NCI-H1417 treated with DMSO at 0.1 percent for 48 hours (cell line): ENCODE measurements at places on chromosomes 6 and 20.

DNA sequence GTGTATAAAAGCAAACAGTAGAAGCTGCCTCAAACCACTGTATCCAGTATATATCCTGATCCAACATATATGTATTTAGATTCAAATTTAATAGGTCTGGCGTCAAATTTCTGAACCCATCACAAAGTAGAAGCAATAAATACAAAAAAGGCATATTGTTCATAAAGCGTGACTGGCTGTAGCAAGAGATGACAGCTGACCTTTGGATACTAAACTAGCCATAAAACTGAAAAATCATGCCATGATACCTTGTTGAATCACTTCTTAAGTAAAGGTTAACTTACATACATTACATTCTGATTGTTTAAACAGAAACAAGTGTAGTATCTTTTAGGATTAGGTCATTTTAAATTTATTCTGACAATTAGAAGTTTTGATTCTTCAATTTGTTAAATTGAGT, 372.0 kb upstream of the FLRT3 start:
- DNase-seq = no peak

DNA sequence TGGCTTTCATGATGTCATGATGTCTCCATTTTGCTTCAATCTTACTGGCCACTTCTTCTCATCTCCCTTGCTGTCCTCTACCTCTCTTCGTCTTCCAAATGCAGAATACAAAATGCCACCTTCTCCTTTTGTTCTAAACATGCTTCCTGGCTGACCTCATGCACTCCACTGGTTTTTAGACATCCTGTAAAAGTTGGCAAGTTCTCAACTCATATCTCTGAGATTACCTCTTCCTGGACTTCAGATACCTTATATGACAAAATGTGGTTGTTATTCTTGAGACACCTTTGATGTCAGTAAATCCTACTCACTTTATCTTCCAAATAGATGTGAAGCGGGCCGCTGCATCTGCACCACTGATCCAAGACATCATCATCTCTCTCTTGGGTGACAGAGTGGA, 212.7 kb upstream of the FOXA2 start:
- no peak for DNase-seq

DNA sequence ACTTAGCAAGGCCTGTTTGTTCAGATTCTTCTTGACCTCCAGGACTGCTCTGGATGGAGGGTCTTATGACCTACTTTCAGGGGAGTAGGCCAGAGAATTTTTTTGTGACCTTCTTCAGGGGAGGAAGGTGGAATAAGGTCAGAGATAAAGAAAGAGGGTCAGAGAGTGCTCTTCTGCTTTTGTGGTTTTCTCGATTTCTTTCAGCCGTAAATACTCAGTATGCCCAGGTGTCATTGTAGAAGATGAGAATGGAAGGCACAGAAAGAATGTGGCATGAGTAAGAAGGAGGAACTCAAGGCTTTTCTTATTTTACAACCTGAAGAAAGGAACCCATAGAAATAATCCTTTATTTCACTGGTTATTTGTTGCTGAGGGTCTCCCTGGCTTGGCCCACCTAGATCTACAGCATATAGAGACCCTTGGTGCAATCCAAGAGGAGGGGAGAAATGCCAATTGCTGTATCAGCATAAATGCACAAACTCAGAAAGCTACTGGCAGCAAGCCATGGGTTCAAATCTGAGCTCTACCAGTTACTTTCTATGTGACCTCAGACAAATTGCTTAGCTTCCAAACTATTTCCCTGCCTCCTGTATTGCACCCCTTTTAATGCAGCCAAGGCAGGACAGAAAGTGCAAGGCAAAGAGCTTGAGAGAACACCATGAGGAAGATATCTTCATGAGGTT, 68.0 kb downstream of the OLIG3 start:
- no peak for DNase-seq

- no peak for DNase-seq
Observed at GRCh38 chr6:105785066-105785811, 300.9 kb upstream of the PRDM1 start.

GRCh38 chr6:14283600-14284235, 166.1 kb downstream of the CD83 start:
- no peak for DNase-seq

DNA sequence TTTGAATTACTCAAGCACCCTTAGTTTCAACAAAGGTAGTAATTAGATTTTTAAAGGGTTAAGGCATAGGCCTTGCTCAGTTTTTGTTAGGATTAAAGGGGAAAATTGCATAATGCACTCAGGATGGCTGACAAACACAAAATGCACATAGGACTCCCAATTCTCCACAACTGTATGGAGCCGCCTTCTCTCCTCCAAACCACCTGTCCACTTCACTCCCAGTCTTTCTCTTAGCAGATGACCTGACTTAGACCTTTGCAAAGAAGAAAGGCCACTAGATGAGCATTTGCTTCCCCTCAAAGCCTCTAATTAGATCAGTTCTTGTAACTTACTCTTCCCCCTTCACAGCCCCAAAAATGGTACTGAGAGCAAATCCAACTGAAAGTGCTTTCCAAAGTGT, 20.1 kb downstream of the NSFL1C start:
- DNase-seq = no peak

GRCh38 chr20:17558154-17558940, 11.5 kb upstream of the DSTN start:
- DNase-seq = no peak

GRCh38 chr6:68427630-68428029, 207.5 kb upstream of the ADGRB3 start:
- no peak for DNase-seq

- no peak for DNase-seq
Observed at GRCh38 chr6:161301338-161301737, 27.5 kb upstream of the AGPAT4 start.

DNA sequence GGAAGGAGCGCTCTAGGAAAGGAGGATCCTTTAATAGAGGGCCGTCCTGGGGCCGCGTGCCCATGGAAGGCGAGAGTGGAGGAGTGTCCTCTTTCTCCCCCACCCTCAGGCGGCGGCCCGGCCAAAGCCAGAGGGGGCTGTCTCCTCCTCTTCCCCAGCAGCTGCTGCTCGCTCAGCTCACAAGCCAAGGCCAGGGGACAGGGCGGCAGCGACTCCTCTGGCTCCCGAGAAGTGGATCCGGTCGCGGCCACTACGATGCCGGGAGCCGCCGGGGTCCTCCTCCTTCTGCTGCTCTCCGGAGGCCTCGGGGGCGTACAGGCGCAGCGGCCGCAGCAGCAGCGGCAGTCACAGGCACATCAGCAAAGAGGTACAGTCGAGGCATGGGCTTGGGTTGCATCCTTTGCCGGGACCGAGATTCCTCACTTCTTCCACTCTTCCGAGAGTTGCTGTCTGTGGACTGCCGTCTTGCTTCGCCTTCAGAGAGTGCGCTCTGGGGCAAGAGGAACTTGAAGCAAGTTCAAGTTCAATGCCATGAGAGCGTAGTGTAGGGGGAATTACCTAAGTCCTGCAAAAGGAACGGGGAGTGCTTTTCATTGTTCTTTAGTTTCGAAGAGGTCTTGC, at the start of gene LAMA2:
Gene LAMA2 (plus strand): TSS at position 148 of the 621 bp plus-strand sequence. CDS start 108 bp downstream, at position 256.
- no peak for DNase-seq

GRCh38 chr6:1044040-1044836, 267.7 kb upstream of the FOXQ1 start:
- no peak for DNase-seq

GRCh38 chr20:40855269-40855668, 166.2 kb upstream of the MAFB start:
- no peak for DNase-seq

GRCh38 chr6:100626721-100627120, 162.0 kb upstream of the SIM1 start:
- peak; percentile 76 for DNase-seq

- DNase-seq = no peak
Observed at GRCh38 chr6:161259302-161259701, 14.6 kb downstream of the AGPAT4 start.

GRCh38 chr6:158026054-158026900, 44.6 kb downstream of the SYNJ2 start:
- no peak for DNase-seq

DNA sequence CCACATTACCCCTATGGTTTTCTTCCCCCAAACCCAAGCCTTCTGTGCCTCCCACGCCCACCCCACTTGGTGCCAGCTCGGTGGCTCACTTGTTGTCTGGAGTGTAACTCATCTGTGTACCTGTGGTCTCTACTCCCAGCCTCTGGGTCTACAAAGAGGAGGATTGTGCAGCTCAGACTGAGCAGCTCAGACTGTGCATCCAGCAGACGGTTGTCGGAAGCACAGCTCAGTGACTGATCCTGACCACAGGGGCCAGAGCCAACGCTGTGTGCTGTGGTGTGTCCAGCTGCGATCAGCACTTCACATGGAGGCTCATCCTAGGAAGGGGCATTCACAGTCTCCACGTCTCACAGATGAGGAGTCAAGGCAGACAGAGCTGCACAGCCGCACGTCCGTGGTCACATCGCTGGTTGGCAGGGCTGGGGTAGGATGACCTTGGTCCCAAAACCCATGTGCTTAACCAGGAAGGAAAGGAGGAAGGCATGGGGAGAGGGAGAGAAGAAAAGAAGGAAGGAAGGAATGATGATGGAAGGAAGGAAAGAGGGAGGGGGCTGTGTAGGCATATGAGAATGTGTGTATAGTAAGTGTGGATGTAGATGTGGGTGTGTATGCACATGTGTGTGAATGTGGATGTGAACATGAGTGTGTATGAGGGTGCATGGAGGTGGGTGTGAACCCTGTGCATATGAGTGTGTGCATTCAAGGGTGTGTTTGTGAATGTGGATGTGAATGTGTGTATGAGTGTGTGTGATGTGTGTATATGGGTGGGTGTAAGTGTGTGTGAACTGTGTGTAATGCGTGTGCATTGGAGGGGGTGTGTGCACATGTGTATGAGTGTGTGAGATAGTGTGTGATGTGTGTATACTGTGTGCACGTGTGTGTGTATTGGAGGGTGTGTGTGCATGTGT, 28.2 kb upstream of the STX16 start:
- DNase-seq = no peak

- no peak for DNase-seq
Observed at GRCh38 chr20:48433178-48433577, 394.6 kb downstream of the PREX1 start.

DNA sequence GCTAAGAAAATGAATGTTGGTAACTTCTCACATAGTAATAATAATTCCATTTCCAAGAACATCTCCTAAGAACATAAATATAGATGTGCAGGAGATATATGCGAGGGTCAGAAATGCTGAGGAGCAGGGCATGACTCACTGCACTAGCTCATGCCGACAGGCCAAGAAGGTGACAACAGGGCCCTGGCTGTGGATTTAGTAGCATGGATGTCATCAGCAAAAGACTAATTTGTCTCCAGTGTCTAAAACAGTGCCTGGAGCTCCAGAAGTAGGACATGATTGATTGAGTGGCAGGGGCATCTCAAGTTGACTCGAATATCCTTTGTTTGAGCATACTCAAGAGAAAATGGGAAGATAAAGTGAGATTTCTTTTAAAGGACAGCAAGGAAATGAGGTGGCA, 207.0 kb upstream of the FOXA2 start:
- DNase-seq = no peak

DNA sequence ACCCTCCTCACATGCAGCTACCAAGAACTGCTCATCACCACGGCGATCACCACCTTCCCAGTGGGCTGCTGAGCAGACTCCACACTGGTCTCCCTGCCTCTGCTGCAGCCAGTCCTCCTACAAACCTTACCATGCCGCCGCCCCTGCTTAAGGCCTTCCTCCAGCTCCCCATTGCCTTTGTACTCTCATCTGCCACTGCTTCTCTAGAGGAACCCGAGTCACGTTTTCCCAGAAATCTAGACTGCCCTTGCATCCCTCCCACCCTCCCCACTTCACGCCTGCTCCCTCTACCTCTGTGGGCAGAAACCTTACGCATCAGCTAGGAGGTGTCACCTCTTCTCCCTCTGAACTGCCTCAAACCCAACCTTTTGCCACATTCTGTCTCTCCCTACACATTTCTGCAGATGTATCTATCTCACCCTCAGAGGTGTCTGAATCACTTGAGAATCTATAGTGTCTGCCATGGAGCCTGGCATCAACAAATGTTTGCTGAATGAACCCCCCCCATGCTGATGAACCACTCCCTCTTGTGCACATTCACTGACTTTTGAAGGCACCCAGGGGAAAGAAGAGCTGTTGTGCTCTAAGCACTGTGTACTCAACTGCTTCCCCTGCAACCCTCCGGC, 4.3 kb downstream of the E2F1 start:
- DNase-seq = no peak

GRCh38 chr20:13788167-13788834, 3.5 kb downstream of the NDUFAF5 start:
- DNase-seq = no peak

DNA sequence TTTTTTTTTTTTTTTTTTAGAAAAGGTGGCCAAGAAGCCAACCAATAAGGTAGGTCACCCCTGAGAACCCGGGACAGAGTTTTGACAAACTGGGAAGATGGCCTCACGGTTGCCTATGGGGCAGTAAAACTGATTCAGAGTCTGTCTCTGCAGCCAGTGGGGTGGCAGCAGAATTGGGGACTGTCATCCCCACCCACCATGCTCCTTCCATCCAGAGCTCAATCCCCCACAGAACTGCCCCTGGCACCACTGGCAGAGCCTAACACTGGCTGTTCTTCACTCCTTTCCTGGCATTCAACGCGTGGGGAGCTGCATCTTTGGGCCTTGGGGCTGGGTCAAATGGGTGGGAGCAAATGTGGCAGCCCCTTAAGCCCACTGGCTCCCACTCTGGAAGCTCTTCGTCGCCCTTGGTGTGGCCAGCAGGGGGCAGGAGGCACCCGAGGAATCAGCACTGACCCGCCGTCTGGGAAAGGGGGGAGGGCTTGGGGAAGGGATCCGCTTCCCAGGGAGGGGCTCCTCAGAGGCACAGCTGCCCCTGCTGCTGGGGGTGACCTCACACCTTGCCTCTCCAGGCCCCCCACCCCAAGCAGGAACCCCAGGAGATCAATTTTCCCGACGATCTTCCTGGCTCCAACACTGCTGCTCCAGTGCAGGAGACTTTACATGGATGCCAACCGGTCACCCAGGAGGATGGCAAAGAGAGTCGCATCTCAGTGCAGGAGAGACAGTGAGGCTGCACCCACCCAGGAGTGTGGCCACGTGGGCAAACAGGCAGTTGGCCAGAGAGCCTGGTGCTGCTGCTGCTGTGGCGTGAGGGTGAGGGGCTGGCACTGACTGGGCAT, 10.4 kb downstream of the CD40 start:
- no peak for DNase-seq

DNA sequence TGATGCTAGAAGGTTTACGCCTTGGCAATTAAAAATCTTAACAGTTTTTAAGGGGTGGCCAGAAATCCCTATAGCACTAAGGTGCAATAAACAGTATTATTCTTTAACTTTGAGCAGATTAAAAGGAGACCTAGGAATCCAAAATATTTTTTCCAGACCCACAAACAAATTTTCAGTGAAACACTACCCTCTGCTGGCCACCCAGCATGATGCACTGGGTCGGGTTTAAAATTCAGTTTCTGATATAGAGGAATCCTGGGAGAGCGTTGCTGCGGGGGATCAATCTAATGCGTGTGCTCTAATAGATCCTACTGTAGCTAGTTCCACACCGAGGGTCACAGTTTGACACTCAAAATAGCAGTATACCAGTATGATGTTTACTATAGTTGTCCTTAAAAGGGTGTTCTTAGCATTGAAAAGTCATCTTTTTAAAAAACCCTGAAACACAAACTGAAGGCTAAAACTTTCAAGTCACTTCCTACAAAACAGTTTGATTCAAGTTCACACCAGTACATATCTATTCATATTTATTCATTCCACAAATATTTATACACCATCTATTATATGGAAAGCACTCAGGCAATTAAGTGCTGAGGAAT, 10.2 kb downstream of the UBE3D start:
- no peak for DNase-seq

- no peak for DNase-seq
Observed at GRCh38 chr20:33211817-33212424, 5.2 kb upstream of the BPIFA3 start.
